ENCODE measurements at places on chromosomes 12 and 14.
A peak's percentile ranks its signal among the peaks of the same experiment; 100 is the strongest.

- DNase-seq = no peak
Measured at GRCh38 chr14:53943751-53944083, 12.9 kb downstream of the BMP4 start.

DNA sequence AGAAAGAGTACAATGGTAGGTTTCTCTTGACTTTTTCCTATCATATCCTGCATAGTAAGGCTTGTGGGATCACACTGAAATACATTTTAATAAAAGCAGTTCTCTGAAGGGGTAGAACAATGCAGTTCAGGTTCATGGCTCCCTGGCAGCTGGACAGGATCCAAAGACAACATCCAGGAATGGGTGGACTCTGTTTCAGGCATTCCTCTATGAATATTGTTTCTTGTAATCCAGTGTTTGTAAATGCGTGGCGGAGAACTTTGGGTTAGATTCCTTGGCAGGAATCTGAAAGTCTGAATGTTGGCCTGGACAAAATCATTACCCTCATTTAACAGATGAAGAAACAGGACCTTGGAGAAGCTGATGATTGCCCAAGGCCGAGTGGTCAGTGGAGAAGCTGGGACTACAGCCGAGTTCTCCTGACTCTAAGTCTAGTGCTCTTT lies 43.5 kb downstream of the SYNE2 start:
- DNase-seq = peak; percentile 90

GRCh38 chr14:58639842-58640484 lies 2.2 kb downstream of the DACT1 start:
- peak; percentile 72 for DNase-seq

GRCh38 chr14:55840821-55841220 lies 260.8 kb downstream of the KTN1 start:
- no peak for DNase-seq

- no peak for DNase-seq
Measured at GRCh38 chr12:10341892-10342509, 34.3 kb downstream of the KLRD1 start.

- DNase-seq = no peak
Measured at GRCh38 chr12:75548879-75549278, 37.5 kb upstream of the KRR1 start.

GRCh38 chr12:130966443-130967030 lies 12.8 kb downstream of the ADGRD1 start:
- DNase-seq = no peak

DNA sequence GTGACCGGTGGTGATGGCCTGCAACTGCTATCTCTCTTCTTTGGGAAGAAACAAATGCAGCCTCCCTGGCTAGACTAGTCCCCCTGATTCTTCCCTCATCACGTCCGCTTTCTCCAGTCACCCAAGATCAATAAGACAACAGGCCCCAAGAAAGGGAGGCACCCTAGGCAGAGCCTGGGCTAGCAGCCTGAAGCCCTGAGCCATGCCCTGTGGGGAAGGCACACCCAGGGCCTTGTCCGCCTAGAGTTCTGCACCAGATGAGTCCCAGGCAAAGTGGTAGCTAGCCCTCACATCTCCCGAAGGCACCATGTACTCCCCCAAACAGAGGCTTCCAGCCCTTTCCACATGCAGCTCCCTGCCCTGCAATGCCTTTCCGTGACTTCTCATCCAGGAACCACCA lies 35.1 kb downstream of the CAMKK2 start:
- no peak for DNase-seq

- no peak for DNase-seq
Measured at GRCh38 chr14:24240110-24240918, 2.1 kb downstream of the TINF2 start.

GRCh38 chr14:56805992-56806727 lies 4.1 kb downstream of the OTX2 start:
- no peak for DNase-seq

- no peak for DNase-seq
Measured at GRCh38 chr14:59359431-59360124, 105.6 kb downstream of the GPR135 start.

GRCh38 chr14:67409461-67409860 lies 2.5 kb downstream of the PLEK2 start:
- DNase-seq = no peak

DNA sequence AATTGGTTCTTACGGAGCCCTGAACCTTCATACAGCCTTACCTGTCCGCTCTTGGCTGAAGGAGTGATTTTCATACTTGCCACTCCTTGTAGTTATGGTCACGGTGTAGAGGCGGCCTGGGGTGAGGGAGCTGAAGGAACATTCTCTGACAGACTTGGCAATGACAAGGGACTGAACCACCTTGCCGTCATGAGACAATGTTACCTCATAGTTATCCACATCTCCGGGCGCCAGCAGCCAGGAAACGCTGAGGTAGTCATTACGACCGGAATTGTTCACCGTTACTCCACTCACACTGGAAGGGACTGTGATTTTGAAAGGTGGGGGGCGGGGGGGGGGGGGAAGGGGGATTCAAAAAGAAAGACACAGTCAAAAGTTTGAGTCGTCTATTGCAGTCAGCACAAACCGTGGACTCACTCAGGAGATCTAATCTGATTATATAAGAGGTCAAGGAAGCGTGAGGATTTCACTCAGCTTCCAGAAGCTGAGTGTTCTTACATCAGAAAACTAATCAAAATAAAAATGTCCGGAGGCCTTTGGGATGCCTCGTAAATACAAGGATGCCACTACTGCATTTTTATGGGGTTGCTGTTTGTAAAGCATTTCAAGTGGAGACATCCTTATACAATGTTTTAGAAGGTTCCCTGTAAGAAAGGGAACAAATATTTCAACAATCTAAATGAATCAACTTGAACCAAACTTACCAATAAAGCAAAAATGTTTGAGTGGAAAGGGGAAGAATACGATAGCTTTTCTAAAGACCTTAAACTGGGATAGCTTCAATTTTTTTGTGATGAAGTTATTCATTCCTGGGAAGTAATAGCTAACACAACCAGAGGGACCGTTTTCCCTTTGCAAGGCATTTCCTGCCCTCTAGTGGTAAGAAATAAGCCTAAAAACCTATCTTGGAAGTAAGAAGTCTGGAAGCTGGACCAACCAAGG lies 60.6 kb downstream of the PTPRB start:
- peak; percentile 54 for DNase-seq

DNA sequence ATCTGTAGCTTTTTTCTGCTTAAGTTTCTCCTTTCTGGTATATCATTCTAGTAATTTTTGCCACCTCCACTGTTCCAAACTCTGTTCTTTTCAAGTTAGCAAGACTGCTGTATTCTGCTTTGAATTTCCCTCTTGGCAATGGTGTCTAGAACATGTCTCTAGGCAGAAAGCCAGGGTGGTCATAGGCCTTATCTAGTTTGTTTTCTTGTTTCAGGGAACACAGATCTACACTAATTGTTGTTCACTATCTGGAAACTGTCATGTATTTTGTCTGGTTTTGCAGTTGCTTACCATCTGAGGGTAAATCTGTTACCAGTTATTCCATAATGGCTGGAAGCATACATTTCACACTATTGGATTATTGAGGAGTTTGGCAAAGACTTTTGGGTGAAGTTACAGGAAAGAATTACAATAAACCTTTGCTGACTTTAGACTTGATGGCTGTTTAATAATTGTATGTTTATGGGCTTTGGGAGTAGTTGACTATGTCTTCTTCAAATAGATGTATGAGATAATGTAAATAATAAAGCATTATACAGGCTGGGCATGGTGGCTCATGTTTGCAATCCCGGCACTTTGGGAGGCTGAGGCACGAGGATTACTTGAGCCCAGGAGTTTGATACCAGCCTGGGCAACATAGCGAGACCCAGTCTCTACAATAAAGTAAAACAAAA lies 41.4 kb downstream of the FUT8 start:
- DNase-seq = no peak

- DNase-seq = no peak
Measured at GRCh38 chr12:18552829-18553228, 185.0 kb downstream of the PLCZ1 start.

GRCh38 chr14:83208341-83208740 lies 1674.7 kb upstream of the SEL1L start:
- DNase-seq = no peak

DNA sequence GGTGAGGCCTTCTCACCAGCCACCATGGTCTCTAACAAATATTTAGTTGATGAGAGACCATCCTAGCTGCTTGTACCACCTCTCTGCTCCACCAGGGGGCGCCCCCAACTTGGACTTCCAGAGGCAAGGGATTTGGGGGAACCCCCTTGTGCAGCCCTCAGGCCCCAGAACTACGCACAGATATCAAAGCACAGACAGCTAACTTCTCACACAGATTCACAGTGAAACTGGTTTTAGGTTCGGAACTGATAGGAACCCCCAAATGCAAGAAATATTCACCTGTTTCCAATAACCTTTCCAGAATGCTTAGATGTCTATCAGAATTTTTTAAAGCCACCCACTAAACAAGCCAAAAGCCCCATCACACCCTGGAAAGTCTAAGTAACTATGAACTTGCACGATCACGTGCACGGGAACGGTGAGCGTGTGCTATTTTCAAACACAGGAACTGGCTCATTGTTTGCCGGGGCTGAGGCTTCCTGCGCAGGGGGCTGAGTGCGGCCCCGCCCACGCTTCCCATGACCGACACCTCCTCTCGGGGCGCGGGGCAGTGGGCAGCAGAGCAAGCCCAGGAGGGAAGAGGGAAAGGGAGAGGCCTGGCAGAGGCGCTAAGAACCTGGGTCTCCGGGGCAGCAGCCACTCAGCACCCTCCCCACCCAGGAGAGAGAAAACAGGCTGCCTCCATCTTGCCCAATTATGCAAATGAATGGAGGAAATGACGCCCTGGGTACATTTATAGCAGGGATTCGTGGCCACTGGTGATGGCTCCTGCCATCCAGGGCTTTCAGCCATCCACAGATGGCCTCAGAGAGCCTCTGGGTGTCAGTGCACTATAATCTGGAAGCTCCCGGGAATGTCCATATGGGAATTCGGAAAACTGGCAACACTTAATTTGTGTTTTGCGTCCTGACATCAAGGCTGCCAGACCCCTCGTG lies 79.4 kb upstream of the GPR68 start:
- peak; percentile 28 for DNase-seq

DNA sequence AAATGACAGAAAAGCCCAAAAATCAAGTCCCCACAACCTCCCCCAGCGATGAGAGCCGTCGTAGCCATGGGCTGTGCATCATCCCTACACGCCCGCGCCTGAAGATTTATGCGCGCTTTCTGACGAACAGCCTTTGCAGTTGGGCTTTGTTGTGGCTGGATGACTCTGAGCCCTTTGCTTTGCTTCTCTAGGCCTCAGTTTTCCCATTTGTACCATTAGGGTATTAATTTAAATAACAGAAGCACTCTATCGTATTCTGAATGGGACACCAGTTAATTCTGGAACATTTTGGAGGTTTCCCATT lies 24.2 kb downstream of the SFSWAP start:
- DNase-seq = no peak

DNA sequence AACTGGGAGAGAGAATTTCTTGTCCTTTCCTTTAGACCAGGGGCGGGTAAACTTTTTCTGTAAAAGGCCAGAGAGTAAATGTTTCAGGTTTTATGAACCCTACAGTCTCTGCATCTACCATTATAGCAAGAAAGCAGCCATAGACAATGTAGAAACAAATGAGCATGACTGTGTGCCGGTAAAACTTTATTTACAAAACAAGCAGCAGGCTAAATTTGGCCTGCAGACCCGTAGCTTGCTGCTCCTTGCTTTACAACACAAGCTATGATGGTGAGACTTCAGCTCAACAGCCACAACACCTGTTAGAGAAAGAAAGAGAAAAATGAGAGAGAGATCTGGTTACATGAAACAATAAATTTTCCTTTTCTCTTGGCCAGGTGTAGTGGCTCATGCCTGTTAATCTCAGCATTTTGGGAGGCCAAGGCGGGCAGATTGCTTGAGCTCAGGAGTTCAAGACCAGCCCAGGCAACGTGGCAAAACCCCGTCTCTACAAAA lies 4.2 kb upstream of the CDC42BPB start:
- no peak for DNase-seq

DNA sequence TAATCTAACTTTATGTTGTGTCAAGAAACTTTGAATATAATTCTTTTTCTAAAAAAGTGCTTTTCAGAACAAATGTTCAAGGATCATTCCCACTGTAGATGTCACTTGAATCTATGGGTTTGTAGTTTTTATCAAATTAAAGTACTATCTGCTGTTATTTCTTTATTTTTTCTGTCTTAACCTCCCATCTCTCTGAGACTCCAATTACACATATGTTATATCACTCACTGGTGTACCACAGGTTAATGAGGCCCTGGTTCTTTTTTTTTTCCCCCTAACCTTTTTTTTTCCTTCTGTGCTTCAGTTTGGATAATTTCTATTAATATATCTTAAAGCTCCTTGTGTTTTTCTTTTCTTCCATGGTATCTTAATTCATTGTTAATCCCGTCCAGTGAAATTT lies 279.9 kb upstream of the RGS6 start:
- no peak for DNase-seq

DNA sequence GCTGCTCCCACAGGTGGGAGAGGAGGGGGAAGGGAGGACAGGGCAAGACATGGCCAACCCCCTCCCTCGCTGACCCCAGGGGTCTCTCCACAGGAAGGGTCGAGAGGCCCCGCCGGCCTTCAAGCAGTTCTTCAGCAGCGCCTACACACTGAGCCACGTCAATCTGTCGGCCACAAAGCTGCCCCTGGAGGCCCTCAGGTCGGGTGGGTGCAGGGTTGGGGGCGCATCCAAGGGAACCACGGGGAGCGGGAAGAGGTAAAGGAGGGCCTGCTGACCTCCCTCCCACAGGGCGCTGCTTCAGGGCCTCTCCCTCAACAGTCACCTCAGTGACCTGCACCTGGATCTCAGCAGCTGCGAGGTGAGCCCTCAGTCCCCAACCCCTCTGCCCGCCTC lies 6.1 kb downstream of the CARMIL3 start:
- DNase-seq = no peak

DNA sequence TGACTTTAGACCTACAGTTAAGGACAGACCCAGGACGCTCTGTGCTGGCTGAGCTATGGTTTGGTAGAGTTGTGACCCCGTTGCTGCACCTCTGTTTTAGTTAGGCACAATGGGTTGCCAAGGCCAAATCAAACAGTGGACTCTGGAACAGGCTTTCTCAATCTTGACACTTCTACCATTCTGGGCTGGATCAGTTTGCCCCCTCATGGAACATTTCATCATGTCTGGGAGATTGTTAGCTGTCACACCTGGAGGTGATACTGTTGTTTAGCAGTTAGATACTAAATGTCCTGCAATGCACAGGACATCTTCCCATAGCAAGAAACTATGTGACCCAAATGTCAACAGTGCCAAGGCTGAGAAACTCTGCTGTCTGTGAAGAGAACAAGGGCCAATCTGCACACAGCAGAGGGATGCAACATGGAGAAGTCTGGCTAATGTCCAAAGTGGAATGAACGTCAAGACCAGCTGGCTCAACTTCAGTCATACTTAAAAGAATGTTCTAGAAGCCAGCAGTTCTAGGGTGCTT lies 65.6 kb upstream of the DICER1 start:
- no peak for DNase-seq

All from AG09319 (cell line).